CD8-positive, alpha-beta T cell (primary cell): ENCODE measurements at places on chromosomes 3 and 15. TPM values are rescaled to one million over a fixed set of nuclear protein-coding genes. Genes with fewer than 3 reads are reported as not detected.

Gene KY
- not detected for total RNA-seq

DNA sequence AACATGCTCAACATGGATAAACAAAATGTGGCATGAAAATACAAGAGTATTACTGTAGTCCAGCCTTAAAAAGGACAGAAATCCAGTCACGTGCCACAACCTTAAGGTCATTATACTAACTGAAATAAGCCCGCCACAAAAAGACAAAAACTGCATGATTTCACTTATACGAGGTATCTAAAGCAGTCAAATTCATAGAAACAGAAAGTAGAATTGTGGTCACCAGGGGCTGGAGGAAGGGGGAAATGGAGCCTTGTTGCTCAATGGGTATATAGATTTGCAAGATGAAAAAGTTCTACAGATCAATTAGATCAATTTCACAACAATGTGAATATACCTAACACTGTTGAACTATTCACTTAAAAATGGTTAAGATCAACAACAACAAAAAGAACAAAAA is 7.4 kb downstream of the GLB1 start:
- no peak for DNase-seq

Gene CPNE9
- total RNA-seq: 0.60 TPM

- DNase-seq: no peak
Observed at GRCh38 chr15:52082197-52083036, 30.2 kb downstream of the BCL2L10 start.

DNA sequence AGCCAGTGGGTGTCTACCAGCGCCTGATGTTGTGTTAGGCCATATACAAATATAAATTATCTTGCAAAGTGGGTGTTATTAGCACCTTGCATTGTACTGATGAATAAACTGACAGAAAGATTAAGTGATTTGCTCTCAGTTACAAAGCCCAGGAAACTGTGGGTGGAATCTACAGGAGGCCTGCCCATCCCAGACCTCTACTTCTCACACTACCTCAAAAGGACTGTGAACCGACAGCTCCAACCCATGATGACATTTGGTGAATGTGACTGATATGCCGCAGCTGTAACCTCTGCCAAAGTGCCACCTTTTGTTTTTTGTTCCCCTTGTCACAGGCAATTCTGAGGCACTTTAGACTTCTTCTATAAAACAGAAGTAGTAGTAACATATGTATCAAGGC is 43.7 kb upstream of the KCNMB2 start:
- no peak for DNase-seq
